ENCODE measurements at places on chromosomes 7 and 10.
A peak's percentile ranks its signal among the peaks of the same experiment; 100 is the strongest.

- no peak for DNase-seq
Observed at GRCh38 chr7:98225913-98226614, 14.8 kb downstream of the BHLHA15 start.

DNA sequence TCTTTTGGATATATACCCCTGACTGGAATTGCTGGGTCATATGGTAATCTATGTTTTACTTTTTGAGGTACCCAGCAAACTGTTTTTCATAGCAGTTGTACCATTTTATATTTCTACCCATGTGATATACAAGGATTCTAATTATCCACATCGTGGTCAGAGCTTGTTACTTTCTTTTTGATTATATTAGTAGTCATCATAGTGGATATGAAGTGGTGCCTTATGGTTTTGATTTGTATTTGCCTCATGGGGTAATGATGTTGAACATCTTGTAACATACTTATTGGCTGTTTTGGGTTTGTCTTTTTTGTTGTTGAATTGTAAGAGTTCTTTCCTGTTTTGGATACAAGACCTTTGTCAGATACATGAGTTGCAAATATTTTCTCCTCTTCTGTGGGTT, 51.7 kb downstream of the MAPK8 start:
- DNase-seq, result no peak

DNA sequence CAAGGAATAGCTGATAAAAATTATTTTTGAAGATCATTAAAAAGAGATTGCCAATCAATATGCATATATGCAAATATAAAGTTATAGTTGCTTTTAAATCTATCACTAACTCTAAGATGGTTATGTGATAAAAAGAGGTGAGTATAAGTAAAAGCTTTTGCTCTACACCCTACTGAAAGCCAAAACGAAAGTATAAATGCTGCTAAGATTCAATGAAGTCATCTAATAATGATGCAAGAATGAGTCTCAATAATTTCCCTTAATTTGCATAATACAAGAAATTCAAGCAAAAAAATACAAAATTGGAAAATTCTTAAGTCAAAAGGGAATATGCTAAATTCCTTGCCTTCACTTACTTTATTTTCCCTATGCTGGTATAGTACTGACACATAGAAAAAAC, 75.2 kb downstream of the WAPL start:
- DNase-seq, result no peak

- no peak for DNase-seq
Observed at GRCh38 chr7:7803715-7804178, 85.3 kb upstream of the RPA3 start.

DNA sequence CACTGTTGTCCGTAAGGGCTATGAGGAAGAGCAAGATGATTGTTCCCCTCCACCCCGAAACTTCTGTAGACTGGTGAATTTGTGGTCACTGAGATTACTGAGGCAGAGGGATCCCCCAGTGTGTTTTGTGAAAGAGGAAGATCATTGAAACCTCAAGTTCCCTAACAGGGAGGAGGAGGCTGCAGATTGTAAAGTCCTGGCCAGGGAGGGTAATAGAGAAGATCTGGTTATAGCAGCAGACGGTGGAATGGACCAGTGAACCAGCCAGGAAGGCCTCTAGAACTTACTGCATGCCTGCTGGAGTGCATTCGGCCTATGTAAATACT, 31.1 kb downstream of the LMTK2 start:
- DNase-seq, result no peak

GRCh38 chr7:106736508-106737201, 75.7 kb upstream of the CCDC71L start:
- DNase-seq, result peak; percentile 13

Data from activated CD4-positive, alpha-beta T cell treated with anti-CD3 and anti-CD28 coated beads, Interleukin-2, amount 50 U/mL, for 1 hour (primary cell).